ENCODE measurements at places on chromosomes 4 and X.

DNA sequence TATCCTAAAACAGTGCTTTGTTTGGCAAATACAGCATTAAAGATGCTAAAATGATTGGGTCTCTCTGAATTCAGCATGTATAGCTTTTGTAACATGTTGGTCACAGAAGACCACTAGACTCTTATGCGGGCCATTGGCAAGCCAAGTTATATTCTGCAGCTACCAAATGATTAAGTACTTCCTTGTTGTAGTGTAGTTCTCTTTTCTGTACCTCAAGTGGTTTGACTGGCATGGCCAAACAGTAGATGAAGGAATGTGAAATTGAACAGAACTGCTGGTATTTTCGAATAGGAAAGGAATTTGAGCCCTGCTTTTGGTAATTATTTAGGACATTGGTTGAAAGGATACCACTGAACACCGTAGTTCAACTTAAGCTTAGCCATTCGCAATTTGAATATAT, 193.9 kb upstream of the GPC4 start:
- DNase-seq = no peak

DNA sequence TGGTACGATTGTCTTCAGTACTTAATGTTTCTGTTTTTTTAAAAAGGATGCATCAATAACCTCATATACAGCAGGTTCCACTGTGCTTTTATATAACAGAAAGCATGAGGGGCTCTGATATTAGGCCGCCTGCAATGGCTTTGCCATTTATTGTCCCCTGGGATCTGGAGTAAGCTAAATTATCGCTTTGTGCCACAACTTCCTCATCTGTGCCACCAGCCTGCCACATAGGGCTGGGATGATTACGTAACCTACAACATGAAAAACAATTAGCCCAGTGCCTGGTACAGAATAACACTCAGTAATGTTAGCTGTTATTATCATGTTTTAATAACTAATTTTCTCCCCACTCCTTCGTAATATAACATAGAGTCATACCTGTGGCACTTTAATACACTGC, 65.5 kb upstream of the TRIM2 start:
- no peak for DNase-seq

DNA sequence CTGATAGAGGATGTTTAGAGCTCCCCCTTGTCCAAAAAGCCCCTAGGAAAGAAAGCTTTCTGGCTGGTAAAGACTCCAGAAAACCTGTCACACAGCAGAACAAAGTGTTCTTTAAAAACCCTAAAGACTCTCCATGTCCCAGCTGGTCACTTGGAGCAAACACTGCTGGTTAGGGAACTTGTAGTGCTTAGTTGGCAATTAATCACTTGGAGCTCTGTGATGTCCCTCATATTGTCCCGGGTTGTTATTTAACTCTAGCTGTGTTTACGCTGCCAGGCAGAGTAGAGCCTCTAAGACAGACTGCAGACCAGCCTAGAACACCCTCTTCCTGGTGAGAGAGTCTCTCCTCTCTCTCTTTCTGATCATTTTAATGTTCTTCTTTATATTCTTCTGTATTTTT, 267.3 kb downstream of the BCOR start:
- DNase-seq = no peak

DNA sequence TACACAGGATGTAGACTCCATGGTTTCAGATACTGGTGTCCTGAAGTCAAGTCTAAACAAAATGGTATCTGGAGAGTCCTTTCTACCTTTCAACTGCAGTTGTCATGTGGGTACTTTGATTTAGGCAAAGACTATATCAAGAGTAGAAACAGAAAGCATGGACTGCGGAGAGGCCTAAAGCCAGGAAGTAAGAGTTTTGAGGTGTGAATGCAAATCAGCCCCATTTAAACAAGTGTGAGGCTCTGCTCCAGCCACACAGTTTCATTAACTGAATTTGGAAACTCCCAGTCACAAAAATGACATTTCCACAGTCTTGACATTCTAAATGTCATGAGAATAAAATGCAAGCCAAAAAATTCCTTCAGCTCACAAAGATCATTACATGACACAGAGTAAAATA, 87.2 kb upstream of the MCF2 start:
- no peak for DNase-seq

- DNase-seq = no peak
Measured at GRCh38 chr4:123613586-123614344, 217.2 kb downstream of the SPRY1 start.

GRCh38 chr4:122847931-122848330, 21.3 kb downstream of the FGF2 start:
- DNase-seq = no peak

DNA sequence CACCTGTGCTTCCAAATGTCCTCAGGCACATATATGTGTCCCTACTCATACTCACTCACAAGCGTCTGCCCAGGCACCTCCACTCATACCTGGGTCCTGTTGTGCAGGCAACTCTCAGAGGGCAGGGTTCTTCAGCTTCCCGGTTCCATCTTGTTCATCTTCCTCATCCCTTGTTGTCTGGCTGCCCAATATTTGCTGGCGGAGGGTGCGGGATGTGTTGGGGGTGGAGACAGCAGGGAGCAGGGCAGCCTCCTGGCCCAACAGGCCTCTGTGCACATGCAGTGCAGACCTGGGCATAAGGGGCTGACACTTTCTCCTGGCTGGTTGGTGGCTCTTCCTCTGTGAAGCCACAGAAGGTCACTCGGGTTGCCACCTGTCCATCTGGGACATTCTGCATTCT, 32.1 kb downstream of the NBDY start:
- no peak for DNase-seq

DNA sequence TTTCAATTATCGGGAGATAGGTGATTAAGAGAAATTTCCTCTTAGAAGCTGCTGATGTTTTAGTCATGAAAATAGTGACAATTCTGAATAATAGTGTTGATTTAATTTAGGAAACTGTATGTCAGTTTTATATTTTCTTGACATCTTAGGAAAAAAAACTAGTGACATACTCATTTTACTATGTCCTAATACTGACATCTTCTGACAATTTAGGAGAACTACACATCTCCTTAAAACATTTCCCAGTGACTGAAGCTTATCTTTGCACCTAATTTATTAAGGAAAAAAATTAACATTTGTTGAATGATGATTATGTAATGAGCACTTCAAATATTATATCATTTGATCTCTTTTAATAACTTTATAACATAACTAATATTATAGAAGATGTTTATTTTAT, 42.0 kb upstream of the RBMXL3 start:
- DNase-seq = no peak

- no peak for DNase-seq
Measured at GRCh38 chr4:65600656-65601055, 69.6 kb downstream of the EPHA5 start.

- DNase-seq = no peak
Measured at GRCh38 chr4:38591617-38592337, 72.2 kb upstream of the KLF3 start.

DNA sequence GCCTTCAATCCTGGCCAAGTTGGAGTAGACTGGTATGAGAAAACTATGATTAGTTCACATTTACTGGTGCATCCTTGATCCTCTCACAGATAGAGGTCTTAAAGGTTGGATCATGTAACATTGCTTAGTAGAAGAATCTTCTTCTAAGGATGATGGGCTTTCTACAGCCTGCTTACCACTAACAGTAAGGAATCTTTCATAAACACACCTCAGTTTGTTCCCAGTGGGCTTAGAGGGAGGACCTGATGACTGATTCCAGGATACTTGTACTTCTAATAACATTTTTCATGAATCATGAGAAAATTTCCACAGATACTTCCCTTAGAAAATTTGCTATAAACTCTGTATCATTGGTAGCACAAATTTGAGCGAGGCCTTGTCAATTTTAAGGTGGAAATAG, 40.6 kb downstream of the CCNI start:
- no peak for DNase-seq

DNA sequence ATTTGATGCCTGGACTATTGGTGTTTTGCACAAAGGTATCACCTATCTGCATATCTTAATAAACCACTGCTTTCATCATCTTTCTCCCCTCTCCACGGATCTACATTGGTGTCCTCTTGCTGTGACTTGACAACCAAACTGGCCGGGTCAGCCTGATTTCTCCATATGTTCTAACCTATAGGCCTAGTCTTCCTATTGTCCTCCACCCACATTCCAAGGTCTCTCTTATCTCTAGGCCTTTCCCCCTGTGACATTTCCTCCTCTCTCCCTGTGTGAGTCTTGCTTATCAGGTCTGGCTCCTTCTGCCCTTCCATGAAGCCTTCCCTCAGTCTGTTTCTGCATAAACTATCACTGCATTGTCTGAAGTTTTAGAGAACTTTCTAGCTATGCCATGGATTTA, 33.7 kb downstream of the ARHGAP24 start:
- no peak for DNase-seq

GRCh38 chr4:174358829-174359228, 75.1 kb downstream of the CEP44 start:
- DNase-seq = no peak

GRCh38 chr4:181143250-181143854, 1099.8 kb upstream of the TENM3 start:
- DNase-seq = peak; percentile 77

- no peak for DNase-seq
Measured at GRCh38 chrX:45110494-45110893, 90.2 kb downstream of the DIPK2B start.

- DNase-seq = no peak
Measured at GRCh38 chrX:49664824-49665223, 31.0 kb downstream of the PAGE1 start.

- DNase-seq = no peak
Measured at GRCh38 chr4:139913398-139913990, 240.5 kb downstream of the MAML3 start.

DNA sequence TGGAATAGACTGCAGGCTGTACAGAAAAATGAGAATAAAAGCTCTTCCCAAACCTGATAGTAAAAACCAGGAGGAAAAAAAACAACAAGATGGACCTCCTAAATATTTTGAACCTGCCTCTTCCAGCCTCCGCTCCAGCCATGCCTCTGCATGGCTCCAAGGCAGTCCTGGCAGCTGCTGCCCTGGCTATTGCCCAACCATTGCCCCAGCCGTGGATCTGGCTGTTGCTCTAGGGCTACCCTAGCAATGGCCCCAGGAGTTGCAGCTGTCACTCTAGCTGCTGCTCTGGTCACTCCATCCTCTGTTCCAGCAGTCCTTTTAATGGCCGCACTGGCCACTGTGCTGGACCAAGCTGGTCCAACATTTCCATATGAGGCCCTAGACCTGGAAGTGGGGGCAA, 1756.0 kb downstream of the C4orf33 start:
- DNase-seq = no peak

DNA sequence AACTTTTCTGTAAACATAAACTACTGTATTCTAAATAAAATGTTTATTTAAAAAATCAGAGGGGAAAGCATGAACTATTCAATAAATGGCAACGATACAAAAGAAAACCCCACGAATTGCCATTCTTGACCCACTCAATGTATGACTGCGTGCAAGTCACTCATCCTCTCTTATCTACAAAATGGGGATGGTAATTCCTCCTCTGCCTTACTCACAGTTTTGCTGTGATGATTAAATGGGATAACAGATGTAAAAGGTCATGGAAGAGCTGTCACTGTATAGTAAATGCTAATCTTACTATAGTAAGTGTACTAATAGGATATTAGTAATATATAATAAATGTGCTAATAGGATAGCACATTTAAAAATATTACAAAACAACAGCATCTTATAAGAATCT, 173.4 kb downstream of the SCFD2 start:
- no peak for DNase-seq

DNA sequence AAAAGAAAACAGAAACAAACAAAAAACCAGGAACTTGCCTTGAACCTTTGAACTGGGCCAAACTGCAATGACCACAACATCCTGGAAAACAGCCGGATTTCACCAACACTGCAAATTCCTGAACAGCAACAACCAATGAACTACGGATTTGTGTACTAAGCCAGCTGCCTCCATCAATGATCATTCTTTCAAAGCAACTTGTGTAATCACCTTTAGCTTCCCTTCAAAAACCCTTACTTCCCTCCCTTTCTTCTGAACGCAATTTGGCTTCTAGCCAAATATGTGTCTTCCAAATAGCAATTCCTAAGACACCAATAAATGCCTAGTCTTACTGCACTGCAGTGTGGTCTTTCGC, 98.5 kb upstream of the FAM47C start:
- no peak for DNase-seq

DNA sequence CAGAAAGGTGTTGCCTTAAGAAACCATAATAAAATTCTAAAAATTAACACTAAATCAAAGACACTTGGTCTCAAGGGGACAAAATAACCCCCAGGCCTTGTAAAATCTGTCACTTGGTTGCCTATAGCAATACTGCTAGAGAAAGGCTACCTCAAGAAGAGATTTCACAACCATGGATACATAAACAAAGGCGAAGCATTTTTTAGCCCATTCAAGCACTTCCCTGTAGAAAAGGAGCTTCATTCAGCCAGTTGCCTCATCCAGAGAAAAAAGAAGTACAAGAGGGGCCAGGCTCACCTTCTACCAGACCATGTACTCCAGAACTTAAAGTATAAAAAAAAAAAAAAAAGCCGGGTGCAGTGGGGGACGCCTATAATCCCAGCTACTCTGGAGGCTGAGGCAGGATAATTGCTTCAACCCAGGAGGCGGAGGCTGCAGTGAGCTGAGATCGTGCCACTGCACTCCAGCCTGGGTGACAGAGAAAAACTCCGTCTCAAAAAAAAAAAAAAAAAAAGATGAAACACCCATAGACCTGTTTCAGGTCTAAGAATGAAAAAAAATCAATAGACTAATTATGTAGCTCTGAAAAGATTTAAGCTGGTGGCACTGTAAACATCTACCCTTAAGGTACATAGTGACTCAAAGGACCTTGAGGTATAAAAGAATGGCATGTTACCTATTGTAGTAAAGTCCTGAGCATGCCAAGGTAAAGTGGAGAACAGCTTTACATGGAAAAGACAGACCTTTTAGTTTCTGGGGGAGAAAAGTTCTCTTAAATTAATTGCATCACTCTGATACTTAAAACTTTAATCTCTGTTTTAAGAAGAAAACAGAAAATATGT, 18.0 kb downstream of the RUFY3 start:
- no peak for DNase-seq

DNA sequence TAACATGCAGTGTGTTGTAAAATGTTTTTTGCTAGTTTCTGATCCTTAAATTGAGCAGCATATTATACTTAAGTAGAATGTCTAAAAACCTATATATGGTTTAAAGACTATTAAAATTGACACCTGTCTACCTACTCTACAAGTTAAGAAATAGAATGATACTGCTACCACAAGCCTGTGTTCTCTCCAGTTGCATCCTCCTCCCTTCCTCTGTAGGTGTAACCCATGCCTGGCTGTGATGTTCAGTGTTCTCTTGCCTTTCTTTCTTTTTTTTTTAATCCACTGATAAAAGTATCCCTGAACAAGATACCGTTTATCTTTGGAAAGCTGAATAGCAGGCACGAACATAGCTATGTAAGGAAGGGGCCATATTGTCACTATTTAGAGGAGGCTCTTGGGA, 99.1 kb downstream of the KDM6A start:
- DNase-seq = no peak

Measured in activated CD4-positive, alpha-beta T cell treated with anti-CD3 and anti-CD28 coated beads, Interleukin-2, amount 50 U/mL, for 48 hours (primary cell).